ENCODE measurements at places on chromosomes 11 and 22.

- DNase-seq = no peak
Measured at GRCh38 chr11:2752923-2753322, 53.1 kb upstream of the KCNQ1OT1 start.

- DNase-seq = no peak
Measured at GRCh38 chr22:25482091-25482760, 82.2 kb upstream of the GRK3 start.

- DNase-seq = no peak
Measured at GRCh38 chr11:11411401-11411985, 58.4 kb upstream of the CSNK2A3 start.

DNA sequence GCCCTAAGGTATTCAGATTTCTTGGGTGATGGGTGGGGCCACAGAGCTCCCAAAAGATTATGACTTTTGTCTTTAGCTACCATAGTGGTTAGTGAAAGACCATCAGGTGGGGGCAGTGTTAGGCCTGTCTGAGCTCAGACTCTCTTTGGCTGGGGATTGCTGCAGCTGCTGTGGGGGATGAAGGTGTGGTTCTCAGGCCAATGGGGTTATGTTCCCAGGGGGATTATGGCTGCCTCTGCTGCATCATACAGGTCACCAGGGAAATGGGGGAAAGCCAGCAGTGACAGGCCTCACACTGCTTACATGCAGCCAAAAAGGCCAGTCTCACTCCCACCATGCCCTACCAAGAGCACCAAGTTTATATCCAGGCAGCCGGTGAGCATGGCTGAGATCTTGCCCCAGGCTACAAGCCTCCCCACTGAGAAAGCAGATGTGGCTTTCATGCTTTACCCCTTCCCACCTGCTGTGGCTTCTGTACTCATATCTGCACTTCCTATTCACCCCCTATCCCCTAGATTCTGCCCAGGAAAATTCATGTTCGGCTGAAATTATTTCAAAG is 24.8 kb downstream of the CNTF start:
- no peak for DNase-seq

GRCh38 chr11:45843158-45843924 is 3.9 kb upstream of the CRY2 start:
- peak; percentile 95 for DNase-seq

DNA sequence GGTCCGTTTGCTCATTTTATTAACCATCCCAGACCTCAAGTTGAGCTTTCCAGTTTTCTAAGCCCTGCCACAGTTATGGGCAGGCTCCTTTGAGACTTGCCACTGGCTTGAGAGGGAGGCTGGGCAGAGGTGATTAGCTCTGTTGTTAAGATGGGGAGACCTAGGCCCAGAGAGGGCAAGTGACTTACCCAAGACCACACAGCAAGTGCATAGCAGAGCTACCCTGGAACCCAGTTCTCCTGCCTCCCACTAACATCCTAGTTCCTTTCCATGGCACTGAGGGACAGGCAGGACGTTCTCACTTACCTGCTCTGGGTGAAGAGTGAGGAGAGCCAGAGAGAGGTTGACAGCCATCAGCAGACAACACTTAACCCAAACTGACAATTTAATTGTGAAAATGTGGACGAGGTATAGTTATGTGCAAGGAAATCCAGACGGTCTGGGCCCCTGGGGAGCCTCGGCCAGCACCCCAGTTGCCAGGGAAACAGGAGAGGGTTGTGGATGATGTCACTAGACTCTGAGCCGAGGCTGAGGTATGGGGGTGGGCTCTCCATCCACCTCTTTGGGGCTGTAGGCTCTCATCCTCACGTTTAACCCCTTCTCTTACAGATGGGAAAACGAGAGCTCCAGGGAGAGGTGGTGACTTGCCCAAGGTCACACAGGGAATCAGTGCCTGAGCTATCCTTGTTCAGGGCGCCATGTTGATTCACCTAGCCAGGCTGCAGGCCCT is 12.3 kb upstream of the WNT11 start:
- no peak for DNase-seq

DNA sequence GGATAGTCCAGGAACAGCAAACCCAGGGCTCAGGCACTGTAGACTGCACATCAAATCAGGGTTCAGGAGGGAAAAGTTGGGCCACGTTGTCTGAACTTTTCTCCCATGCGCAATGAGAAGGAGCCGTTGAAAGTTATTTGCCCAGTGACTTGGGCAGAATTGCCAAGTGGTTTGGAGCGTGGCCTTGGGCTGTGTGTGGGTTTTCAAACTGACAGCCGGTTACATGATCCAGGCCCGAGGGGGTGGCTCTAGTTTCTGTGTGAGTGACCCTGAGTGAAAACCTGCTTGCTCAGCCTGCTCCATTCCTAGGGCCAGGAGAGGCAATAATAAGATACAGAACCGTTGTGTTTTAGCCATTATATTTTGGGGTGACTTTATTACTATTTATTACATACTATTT is 20.3 kb downstream of the MB start:
- DNase-seq = no peak

- no peak for DNase-seq
Measured at GRCh38 chr22:17412232-17412631, 43.0 kb downstream of the CECR2 start.

- DNase-seq = no peak
Measured at GRCh38 chr11:68211546-68211945, 1.6 kb downstream of the KMT5B start.

DNA sequence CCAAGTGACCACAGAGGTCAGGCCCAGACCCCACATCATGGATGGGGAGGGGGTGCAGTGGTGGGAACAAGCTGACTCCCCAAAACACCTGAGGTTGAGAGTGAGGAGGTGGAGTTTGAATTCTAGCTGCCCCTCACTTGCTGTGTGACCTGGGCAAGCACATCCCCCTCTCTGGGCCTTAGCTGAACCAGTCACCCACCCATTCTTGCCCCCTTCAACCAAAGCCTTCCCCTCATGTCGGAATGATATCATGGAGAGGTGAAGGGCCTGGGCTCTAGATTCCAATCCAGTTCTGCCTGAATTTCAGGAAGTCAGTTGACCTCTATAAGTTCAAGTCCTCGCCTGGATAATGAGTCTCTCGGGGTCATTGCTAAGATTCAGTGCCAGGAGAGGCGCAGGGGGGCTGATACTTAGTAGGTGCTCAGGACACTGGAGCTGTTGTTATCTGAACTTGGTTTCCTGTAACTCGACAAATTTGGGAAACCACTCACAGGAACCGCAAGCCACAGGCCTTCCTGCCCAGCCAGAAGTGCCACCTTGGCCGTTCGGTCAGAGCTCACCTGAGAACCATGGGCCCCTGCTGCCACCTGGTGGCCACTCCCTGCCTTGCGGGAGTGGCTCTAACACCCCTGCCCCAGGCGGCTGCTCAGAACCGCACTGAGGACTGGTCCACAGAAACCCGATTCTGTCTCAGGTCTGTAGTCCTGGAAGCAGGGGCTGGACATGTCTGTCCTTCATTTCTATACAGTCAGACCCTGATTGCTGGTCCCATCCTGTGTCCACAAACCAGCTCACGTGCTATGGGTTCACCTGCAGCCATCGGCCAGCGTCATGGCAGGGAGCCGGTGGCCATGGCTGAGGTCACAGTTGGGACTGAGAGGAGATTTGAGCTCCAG is 6.9 kb downstream of the CDC42EP1 start:
- DNase-seq = peak; percentile 88

GRCh38 chr11:129959687-129960086 is 42.9 kb downstream of the PRDM10 start:
- DNase-seq = no peak

DNA sequence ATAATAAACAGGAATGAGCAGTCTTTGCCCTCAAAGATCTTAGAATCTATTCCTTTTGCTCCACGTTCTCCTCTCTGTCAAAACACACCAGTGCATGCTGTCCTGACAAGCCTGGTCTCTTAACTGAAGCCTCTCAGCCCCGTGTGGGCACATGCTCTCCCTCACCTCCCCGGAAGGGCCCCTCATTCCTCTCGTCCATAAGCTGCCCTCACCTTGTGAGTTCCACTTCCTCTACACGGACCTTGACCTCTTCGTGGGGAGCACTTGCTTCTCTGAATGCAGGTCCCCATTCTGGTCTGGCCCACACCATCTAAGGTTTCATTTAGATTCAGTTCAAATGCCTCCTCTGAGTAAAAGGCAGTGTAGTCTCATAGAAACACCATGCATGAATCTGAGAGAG is 412.3 kb upstream of the SYN3 start:
- no peak for DNase-seq

- no peak for DNase-seq
Measured at GRCh38 chr11:47564933-47565339, 463 bp upstream of the PTPMT1 start.

DNA sequence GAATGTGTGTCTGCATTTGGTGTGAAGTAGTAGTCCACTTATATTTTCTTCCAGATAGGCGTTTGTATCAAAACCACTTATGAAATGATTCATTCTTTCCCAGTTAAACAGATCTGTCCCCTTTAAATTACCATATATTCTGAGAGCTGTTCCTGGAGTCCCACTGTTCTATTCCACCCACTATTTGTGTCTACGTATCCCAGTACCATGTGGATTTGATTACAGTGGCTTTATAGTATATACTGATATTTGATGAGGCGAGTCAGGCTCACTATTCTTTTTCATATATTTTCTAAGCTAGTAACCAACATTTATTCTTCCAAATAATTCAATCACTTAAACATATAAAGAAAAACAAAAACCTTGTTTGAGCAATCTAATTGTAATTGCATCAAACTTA is 81.9 kb upstream of the RASSF10 start:
- DNase-seq = no peak

- no peak for DNase-seq
Measured at GRCh38 chr11:94586546-94586945, 19.4 kb downstream of the PIWIL4 start.

- DNase-seq = no peak
Measured at GRCh38 chr11:92295175-92296137, 70.8 kb downstream of the FAT3 start.

- no peak for DNase-seq
Measured at GRCh38 chr11:123217897-123218296, 22.8 kb upstream of the CLMP start.

- no peak for DNase-seq
Measured at GRCh38 chr22:44577391-44578109, 79.5 kb upstream of the RTL6 start.

GRCh38 chr22:26610072-26610958 is 7.5 kb downstream of the CRYBB1 start:
- peak; percentile 48 for DNase-seq

DNA sequence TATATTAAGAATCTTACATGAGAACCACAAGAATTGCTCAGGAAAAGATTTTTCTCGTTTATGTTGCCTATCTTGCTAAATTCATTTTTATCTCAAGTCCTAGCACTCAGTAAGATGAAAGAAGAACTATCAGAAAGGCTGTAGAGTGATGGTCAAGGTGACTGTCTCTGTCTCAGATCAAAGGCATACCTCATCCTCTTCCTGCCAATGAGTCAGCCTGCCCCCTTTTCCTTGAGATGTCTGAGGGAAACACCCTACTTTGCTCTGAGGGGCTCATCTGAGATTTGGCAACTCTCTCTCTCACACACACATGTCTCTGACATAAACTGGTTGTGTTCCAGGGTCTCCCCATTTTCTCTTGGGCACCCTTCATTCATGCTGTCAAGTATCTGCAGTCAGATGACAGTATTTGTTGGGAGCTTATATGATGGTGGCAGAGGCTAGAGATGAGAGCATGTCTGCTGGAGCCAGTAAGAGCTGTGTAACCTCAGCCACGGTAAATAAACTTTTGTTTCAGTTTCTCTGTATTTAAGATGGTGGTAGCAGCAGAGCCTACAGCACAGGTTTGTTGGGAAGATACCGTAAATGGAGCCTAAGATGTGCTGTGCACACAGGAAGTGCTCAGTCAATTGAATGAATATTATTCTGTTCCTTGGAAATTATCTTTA is 1.6 kb downstream of the MMP27 start:
- DNase-seq = no peak

GRCh38 chr22:40679964-40680818 is 907 bp downstream of the MCHR1 start:
- no peak for DNase-seq

GRCh38 chr11:44868455-44869421 is 81.9 kb downstream of the TP53I11 start:
- no peak for DNase-seq

DNA sequence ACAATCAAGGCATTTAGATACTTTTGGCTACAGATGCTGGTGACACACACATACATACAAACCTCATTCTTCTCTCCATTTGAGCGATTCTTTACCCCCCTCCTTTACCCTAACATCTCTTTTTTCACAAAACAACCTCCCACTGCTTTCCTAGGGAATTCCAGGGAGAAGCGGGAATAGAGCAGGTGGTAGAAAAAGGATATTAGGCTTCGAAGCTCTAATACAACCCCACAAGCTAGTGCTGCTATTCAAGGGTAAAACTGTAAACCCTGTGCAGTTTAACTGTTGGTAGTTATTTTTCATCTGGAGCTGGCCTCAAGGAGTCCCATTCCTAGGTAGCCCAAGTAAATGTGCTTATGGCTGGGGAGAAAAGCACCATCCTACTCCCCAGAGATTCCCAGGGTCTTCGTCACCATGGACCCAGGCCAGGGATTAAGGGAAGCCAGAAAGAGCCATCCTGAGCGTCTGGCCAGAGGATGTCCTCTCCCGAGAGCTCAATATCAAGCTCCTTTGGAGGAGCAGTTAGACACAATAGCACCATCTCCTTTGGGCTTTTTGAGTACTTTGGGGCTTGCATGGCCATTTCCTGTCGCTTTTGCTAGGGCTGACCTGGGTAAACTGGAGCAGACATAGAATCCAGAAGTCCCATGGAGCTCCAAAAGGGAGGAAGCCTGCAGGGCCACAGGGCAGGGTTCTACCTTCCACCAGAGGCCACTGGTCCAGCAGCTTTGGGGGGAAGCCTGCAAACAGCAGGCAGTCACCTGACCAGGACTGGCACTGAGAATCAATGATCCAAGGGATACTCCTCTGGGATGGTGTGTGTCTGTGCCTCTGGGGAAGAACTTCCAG is 3.1 kb downstream of the MAML2 start:
- no peak for DNase-seq

GRCh38 chr11:65301491-65302329 is 13.0 kb upstream of the CDC42EP2 start:
- DNase-seq = no peak

- no peak for DNase-seq
Measured at GRCh38 chr11:84740050-84740449, 887.1 kb downstream of the DLG2 start.

DNA sequence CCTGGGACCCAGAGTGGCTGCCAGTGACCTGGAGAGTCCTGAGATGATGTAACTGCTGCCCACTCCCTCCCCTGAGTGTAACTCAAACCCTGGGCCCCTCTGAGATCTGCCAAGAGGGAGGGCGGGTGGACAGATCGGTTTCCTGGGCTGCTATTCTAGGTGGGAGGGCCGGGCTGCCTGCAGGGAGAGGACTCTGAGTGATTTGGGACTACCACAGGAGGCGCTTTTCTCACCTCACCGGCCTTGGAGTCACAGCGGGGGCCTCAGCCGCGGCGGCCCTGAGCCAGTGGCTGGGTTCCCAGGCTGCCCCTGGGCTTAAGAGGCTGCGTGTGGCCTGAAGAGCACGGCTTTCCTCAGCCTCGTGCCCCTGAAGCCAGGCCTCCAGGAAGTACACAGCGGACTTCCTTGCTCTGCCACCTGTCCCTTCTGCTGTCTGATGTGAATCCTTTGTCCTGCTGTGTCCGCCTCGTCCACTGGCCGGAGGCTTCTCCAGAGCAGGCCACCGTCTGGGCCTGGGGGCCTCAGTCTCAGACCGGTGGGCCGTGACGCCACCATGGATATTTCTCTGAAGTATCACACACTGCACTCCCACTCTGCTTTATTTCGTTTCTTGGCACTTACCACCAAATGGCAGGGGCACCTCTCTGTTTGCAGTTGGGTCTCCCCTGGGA is 11.5 kb downstream of the RELT start:
- DNase-seq = no peak

- DNase-seq = no peak
Measured at GRCh38 chr22:30043161-30043560, 37.1 kb upstream of the HORMAD2 start.
